NCI-H1930 (cell line): ENCODE measurements at places on chromosomes 7 and 10.

DNA sequence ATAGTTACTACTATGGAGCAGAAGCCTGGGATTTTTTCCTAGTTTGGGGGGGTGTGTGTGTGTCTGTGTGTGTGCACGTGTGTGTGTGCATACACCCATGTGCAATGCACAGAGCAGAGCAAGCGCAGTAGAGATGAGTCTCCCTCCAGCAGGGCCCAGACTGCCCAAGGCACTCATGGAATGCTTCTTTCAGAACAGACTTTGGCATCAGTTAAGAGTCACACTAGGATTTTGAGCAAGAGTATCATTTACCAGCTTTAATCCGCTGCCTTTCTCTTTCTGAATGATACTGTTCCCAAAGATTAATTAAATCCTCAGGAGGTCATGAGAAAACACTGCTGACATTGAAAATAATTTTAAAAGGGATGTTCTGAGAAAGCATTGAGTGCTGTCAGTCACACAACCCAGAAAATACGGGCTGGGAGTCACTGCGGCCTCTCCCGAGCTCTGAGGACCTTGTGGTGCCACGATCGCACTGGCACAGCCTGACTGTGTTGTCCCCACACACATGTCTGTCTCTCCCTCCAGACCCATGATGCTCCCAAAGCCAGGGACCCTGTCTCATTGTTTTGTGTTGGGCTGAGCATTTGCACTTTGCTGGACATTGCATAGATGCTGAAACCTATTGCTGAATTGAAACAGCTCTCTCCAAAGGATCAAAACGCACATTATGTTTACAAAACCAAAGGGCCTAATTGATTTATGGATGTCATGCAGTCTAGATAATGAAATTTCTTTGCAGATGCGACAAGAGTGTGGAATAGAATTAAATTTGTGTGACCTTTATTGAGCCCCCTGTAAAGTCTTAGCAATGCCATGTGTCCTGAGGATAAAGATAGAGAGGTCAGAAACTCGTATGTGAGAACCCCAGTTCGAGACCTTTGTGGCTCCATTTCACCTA is 54.7 kb upstream of the FIGNL1 start:
- no peak for DNase-seq

GRCh38 chr10:74502963-74503608 is 323.3 kb upstream of the KAT6B start:
- no peak for DNase-seq

DNA sequence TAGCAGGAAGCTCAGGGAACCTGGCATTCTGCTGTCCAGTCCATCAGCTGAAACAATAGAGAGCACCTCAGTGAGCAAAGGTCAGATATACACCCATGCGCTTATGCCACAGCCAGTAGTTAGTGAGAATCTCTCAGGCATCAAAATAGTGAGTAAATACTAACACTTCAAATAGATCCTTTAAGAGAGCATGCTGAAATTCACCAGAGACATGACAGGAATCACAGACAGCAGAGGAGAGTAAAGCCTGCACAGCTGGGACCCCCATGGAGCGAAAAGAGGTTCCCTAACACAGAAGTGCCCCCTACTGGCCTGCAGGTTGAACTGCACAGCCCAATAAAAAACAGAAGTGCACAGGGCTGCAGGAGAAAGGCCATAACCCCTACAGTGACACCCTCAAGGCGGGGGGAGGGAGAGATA is 57.6 kb upstream of the ANTXRL start:
- no peak for DNase-seq

DNA sequence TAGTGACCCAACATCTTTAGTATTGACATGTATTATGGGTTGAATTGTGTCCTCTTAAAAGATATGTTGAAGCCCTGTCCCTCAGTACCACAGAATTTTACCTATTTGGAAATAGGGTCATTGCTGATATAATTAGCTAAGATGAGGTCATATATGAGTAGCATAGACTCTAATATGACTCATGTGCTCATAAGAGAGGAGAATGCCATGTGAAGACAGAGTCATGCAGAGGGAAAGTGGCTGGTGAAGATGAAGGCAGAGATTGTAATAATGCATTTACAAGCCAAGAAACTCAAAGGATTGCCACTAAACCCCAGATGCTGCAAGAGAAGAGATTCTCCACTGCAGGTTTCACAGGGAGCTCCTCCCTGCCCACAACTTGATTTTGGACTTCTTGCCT is 496.4 kb downstream of the KIF20B start:
- DNase-seq = no peak

- DNase-seq = no peak
These were observed 31.2 kb upstream of the INSIG1 start for GRCh38 chr7:155266440-155266839.

DNA sequence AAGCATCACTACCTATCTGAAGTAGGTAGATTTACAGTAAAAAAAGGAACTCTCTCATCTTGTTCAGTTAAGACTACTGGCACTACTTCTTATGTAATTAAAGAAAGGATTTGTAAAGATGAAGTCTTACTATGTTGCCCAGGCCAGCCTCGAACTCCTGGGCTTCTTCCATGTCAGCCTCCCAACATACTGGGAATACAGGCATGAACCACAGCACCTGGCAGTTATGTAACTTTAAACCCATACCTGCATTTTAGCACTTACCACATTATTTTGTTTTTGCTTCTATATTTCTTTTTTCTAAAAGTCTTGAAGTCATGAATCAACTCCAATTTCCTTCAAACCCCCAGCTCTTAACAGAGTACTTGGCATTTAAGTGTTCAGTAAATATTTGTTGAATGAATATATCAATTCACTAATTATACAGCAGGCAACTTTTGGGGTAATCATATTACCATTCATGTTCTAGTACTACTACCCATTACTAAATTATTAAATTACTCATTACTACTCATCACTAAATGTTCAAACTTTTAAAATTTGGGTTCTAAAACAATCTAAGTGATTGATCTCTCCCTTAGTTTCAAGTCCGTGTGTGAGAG is 31.6 kb upstream of the CCDC71L start:
- DNase-seq = no peak

DNA sequence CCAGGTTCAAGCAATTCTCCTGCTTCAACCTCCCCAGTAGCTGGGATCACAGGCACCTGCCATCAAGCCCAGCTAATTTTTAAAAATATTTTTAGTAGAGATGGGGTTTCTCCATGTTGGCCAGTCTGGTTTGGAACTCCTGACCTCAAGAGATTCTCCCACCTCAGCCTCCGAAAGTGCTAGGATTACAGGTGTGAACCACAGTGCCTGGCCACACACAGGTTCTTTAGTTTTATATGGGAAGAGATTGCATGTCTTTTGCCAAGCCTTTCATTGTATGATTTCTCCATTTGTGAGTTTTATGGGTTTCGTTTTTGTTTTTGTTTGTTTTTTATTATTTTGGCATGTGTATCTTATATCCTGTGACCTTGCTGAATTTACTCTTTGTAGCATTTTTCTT is 40.9 kb downstream of the C1GALT1 start:
- DNase-seq = no peak

DNA sequence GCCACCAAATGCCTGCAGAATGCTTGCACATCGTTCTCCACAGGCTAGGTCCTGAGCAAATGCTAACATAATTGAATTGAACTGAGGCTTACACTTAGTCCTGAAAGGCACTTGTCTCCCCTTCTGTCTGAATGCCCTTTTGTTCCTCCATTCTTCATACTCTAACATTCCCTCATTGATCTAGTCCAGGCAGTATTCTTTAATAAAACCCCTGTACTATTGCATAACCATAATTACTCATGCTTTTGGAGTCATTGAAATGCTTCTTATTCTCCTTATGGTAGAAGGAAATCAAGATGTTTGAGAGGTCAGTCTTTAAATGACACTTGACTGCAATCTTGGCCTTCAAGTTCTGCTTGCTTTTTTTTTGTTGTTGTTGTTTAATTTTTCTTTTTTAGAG is 7.1 kb downstream of the PI4K2A start:
- DNase-seq = no peak

GRCh38 chr7:127751490-127752448 is 99.8 kb downstream of the SND1 start:
- DNase-seq = no peak

GRCh38 chr10:109451879-109452278 is 471.4 kb downstream of the XPNPEP1 start:
- DNase-seq = no peak

- DNase-seq = no peak
These were observed 71.1 kb upstream of the CUX1 start for GRCh38 chr7:101746314-101746713.

- no peak for DNase-seq
These were observed 9.0 kb upstream of the RASSF4 start for GRCh38 chr10:44950326-44951225.

- no peak for DNase-seq
These were observed 65.9 kb upstream of the KCND2 start for GRCh38 chr7:120207037-120207436.

DNA sequence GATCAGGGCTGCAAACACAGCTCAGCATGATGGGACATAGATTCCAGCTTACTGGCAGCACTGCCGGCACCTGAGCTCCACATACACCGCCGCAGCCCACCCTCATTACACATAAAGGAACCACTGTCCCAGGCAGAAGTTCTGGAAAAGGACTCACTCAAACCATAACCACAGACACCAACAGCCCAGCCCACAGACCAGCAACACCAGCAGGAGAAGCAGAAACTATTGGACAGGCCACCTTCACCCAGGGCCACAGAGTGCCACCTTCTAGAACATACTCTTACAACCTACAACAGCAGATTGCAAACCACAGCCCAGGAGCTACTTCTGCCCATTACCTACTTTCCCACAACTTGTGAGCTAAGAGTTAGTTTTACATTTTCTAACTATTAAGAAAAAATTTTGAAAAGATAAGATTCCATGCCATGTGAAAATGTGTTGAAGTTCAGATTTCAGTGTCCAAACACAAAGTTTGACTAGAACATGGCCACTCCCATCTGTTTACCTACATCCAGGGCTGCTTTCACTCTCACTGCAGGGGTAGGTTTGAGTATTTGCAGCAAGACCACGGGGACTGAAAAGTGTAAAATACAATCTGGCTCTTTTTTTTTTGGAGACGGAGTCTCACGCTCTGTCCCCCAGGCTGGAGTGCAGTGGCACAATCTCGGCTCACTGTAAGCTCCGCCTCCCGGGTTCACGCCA is 153.0 kb downstream of the TNS3 start:
- no peak for DNase-seq

DNA sequence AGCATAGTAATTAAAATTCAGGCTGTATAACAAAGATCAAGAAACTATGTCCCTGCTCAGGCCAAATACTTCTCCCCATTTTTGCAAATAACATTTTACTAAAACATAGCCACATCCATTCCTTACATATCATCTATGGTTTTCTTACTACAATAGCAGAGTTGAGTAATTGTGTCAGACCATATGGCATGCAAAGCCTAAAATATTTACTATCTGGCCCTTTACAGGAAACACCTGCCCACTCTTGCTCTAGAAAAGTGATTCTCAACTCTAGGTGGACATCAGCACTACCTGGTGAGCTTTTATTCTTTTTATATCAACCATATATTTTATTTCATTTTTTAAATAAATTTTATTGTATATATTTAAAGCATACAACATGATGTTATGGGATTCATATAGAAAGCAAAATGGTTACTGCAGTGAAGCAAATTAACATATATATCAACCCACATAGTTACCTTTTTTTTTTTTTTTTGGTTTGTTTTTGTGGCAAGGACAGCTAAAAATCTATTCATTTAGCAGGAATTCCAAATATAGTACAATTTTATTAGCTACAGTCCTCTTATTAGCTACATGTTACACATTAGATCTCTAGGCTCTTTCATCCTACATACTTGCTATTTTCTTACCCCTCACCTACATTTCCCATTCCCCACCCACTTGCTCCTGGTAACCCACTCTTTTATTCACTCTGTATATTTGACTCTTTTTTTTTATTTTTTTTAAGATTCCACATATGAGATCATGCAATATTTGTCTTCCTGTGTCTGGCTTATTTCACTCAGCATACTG is 19.6 kb downstream of the ABI1 start:
- DNase-seq = no peak

DNA sequence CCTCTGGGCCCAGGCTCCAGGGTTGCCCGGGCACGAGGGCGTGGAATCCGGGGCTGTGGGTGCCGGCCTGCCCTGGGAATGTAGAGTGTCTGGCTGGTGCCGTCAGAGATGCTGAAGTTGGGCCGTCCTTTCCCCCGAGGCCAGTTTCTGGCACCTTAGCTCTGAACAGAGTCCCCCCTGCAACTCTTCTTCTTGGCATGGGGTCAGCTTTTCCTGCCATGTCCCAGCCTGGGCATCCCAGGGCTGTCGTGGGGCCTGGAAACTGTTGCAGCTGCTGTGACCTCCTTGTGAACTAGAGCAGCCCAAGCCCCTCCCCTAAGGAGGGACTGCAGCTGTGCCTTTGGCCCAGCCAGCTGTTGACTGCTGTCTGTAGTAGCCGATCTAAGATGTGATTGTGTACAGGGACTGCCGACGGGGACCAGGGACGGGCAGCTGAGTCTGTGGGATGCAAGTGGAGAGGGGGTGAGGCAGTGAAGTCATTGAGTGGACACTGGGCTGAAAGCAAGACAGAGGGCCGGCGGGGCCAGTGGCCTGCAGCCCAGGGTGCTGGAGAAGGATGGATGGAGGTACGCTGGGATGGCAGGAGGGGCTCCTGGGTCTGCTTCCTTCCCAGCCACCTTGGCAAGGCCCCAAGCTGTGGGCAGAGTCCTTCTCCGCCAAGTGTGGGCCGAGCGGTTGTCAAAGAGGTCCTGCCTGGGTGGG is 35.8 kb downstream of the GBX1 start:
- DNase-seq = no peak

DNA sequence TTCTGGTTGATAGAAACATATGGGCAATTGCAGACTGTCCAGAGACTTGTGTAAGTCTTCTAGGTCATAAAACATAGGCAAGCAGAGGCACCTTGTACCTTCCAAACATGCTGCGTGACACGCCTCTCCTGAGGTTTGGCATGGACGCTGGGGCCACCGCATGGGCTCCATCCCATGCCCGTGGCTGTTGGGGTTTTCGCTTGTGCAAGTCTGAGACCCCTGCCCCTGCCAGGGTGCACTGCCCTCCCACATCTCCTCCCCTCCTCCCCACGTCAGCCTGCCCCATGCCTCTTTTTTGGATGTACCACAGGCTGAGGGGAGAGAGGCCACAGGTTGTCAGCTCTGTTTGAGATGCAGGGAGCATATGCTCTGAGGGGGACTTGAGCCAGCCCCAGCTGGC is 19.0 kb downstream of the EIF3B start:
- DNase-seq = no peak
